ENCODE measurements at places on chromosomes 11 and 22. TPM values are rescaled to one million over a fixed set of nuclear protein-coding genes. Genes with fewer than 3 reads are reported as not detected.

GRCh38 chr22:43269246-43269645 lies 73.9 kb downstream of the SCUBE1 start:
- DNase-seq = no peak

The IFITM5 gene
- total RNA-seq = not detected

GRCh38 chr11:130718120-130718519 lies 198.2 kb downstream of the SNX19 start:
- DNase-seq = no peak

DNA sequence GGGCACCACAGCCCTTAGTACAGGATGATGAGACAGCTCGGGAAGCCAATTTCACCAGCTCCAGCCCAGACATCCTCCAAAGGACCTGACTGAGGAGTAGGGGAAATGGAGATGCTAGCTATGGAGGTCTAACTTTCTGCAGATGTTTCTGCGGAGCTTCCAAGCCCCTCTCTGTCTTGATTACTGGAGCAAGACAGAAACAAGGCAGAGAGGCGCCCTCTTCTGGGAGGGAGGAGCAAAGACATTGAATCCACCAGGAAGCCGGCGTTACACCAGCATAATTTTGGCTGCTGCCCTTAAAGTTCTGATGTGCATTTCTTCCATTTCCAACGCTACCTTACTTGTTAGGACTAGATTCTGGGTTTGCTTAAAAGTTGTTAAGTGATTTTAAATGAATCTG lies 107.3 kb upstream of the HSD17B12 start:
- DNase-seq = no peak

- no peak for DNase-seq
These were observed 27.3 kb downstream of the FAM168A start for GRCh38 chr11:73570415-73571114.

The TMEM41B gene
- total RNA-seq = 19.4 TPM

The LARGE2 gene
- 59.7 TPM for total RNA-seq

- no peak for DNase-seq
These were observed 7.8 kb downstream of the BCR start for GRCh38 chr22:23187871-23188700.

The MUC2 gene
- total RNA-seq = not detected

DNA sequence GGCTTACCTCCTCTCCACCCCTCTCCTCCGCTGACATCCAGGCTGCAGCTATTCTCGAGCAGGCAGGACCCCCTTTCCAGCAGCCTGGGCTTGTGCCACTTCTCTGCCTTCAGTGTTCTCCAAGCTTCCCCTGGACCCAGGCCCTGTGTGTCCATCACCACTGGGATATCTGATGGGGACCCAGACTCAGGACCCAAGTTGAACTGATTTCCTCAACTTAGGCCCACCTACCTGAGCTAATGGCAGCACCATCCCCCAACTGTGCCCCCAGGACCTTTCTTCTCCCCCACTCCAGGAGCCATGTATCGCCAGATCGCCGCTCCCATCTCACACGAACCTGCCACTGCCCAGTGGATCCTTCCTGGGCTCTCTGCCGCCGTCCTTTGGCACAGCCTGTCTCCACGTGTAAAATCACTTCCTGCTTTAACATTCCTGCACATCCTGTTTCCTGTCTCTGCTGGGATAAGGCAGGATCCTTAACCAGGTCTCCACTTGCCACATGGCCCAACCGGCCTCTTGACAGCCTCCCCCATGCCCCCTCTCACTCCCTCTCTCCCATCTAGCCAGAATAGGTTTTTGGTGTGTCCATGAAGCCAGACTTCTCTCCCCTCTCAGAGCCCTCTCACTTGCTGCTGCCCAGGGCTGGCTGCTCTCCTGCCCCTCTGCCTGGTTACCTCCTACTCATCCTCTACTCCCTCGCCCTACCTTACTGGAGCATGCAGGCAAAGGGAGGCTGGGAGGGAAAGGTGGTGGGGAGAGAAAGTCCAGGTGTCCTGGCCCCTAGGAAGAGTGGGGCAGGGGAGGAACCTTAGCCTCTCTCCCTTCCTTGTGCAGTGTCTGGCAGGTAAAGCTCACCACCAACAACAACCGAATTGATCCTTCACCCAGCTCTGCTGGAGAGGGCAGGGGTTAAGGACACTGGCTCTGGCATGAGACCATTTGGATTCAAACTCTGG lies 9.4 kb downstream of the SPATA19 start:
- DNase-seq = no peak

The ARHGAP42 gene
- total RNA-seq = 3.1 TPM

DNA sequence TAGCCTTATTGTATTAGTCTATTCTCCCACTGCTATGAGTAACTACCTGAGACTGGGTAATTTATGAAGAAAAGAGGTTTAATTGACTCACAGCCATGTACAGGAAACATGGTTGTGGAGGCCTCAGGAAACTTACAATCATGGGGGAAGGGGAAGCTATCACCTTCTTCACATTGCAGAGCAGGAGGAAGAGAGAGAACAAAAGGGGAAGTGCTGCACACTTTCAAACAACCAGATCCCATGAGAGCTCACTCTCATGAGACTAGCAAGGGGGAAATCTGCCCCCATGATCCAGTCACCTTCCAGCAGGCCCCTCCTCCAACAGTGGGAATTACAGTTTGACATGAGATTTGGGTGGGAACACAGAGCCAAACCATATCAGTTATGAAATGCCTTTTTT lies 179.4 kb downstream of the ARHGAP42 start:
- DNase-seq = no peak

- no peak for DNase-seq
These were observed 383.7 kb downstream of the TMEM135 start for GRCh38 chr11:87421422-87421821.

DNA sequence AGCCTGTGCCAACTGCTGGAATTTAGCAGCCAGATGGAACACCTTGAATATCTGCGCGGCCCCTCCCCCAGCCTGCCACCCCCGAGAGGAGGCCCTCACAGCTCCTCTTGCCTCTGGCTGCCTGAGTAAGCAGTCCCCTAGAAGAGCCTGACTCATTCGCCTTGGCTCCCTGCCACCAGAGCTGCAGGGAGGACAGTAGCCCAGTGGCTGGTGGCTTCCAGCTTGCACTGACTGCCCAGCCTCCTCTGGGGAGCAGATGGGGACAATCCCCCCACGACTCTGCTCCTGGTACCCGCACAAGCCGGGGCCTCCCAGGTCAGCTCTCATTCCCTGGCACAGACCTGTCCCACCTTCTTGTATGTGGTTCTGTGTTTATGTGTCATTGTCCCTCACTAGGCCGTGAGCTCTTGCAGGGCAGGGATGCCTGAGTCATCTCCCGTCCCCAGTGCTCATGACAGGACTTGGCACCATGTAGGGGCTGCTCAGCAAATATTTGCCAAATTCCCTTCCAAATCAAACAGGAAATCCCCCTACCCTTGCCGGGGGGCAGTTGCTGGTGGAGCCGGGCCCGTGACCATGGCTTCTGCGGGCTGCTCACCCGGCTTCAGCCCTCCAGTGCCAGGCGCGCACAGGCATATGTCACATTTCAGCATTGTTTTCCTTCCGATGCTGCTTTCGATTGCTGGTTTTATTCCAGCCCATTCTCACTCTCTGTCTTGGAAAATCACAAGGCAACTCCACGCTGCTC lies 43.6 kb downstream of the CACNG2 start:
- DNase-seq = no peak

The SLC22A8 gene
- not detected for total RNA-seq
